Mammary epithelial cell (primary cell): ENCODE measurements at places on chromosomes 1 and 21. TPM values are rescaled to one million over a fixed set of nuclear protein-coding genes. Genes with fewer than 3 reads are reported as not detected.

Gene CDC73
- 27.5 TPM for total RNA-seq

Gene VASH2
- 0.68 TPM in 1 of 2 replicates, not detected in the other for total RNA-seq

Gene NFASC
- total RNA-seq: 37.1 and 37.6 TPM in 2 replicates

Gene UBXN10
- total RNA-seq: 0.08 and 0.14 TPM in 2 replicates

Gene CASQ2
- not detected in 2 replicates for total RNA-seq

Gene MXRA8
- 6.2 TPM for total RNA-seq

Gene ADGRL2
- total RNA-seq: 28.6 and 43.7 TPM in 2 replicates

Gene ZNF648
- total RNA-seq: 1.3 TPM

Gene CIART
- total RNA-seq: 13.2 TPM

Gene MYBPH
- total RNA-seq: not detected
